MM.1S (cell line): ENCODE measurements at places on chromosomes 1 and 21.

GRCh38 chr1:157142201-157142600, 4.0 kb upstream of the ETV3 start:
- DNase-seq: no peak

GRCh38 chr1:54415533-54415932, 9.3 kb upstream of the SSBP3 start:
- DNase-seq: no peak

DNA sequence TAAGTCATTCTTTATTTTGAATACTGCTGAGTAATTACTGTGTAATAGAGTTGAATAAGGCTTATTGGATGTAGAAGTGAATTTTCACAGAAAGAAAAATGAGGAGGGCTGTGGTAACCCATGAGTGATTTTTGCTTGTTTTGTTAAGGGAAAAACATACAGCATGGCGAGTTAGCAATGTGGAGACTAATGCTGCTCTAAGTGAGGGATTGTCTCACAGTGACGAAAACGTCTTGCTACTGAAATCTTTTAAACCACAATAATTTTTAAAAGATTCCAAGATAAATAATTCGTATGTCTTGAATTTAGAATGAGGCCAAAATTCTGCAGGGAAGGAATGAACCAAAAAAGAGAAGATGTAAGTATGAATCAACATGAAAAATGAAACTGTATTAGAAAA, 16.2 kb upstream of the PLA2G4A start:
- DNase-seq: no peak

- no peak for DNase-seq
Measured at GRCh38 chr1:165454091-165454610, 9.2 kb upstream of the RXRG start.

- no peak for DNase-seq
Measured at GRCh38 chr1:63119575-63120155, 202.7 kb upstream of the FOXD3 start.

- no peak for DNase-seq
Measured at GRCh38 chr21:45873418-45873817, 108.2 kb upstream of the COL6A1 start.

DNA sequence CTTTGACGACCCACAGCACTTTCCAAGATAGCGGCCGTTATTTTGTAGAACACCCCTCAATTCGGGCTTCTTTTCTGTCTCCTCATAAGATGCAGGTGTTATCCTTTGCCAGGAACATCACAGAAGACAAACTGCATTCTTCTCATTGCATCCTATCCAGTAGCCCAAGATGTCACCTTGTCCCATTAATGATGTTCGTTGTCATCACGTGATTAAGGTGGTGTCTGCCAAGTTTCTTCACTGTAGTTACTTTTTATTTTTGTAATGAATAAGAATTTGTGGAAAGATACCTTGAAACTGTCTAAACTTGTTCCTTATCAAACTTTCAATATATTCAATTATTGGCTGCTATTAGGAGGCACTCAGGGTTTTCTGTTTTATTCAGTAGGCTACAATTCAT, 39.4 kb downstream of the GNG4 start:
- no peak for DNase-seq

DNA sequence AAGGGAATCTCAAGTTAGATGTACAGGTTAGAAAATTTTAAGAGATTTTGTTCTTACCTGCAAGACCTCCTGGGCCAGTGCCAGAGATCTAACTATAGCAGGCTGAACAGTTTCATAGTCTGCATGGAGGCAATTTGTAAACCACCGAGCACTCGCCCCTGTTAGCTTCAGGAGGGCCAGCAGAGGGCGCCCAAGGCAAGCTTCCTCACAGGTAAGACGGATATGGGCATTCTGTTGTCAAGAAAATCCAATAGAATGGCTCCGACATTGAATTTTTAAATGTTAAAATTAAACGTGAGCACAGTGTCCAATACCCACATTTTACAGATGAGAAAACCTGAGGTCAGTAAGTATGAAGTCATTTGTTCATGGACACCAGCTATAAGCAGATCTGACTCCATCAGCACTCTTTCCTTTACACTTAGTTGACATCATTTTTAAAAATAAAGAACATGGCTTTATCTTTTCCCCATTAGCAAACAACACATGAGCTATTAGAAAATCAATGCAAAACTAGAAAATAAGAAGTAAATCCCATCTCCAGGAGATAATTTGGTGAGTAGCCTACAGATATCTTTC, 2.2 kb downstream of the REG4 start:
- DNase-seq: peak; percentile 57

GRCh38 chr1:177383715-177384114, 213.0 kb downstream of the BRINP2 start:
- DNase-seq: no peak

DNA sequence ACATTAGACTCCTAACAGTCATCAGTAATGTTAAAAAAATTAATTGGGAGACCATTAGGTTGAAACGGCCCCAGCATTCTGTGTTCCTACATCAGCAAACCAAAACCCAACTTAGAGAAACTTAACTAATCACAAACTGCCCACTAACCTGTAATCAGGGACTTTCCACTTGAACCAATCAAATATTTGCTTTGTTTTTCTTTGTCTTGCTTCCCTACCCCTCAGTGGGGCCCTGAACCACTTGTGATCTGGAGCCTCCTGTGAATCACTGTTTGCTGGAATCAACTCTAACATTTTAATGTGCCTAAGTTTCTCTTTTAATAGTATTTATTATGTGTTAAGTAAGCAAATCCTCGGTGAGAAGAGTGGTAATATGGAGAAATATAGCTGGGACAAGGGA, 64.0 kb downstream of the ABCA4 start:
- no peak for DNase-seq

DNA sequence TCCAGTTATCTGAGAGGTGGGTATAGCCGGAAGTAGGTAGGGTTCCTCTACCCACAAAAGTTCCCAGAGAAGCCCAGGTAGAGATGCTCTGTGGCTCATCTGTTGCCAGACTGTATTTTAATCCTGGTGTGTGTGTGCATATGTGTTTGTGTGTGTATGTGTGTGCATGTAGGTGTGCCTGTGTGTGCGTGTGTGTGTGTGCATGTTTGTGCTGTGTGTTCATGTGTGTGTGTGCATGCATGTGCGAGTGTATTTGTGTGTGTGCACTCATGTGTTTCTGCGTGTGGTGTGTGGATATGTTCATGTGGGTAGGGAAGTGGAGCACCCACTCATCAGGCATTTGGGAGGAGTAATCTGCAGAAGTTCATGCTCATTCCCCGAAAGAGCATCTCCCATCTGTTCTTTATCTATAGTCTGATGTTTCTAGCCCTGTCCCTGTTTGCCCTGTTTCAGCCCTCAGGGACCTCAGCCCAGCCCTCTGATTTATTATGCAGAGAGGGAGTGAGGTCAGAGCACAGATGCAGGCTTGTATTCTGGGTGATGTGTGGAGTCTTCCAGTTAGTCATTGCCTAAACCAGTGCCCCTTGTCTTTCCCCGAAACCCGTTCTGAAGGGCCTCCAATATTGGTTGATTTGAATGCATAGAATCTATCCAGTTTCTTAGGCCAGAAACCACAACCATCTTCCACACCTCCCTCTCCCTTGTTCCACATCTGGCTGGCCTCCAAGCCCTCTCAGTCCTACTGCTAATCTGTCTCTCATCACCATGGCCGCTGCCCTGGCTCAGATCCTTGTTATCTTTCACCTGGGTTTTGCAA, 69.1 kb downstream of the DISC1 start:
- no peak for DNase-seq

GRCh38 chr1:164433141-164433817, 125.7 kb upstream of the PBX1 start:
- DNase-seq: no peak

DNA sequence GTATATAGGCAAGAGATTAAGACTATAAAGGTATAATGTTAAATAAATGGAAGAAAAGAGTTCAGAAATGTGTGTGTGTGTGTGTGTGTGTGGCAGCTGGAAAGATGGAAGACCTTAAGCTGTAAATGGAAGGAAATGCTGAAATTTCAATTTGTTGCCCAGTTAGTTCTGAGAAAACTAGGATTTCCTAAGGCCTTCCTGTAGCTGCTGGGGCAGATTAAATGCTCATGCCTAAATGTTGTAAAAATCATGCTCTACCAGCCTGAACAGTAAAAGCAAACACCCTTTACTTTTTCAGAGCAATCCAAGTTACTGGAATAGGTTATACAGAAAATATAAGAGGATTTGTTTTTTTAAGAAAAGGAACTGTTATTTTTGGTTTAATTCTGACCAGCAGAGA, 8.3 kb downstream of the ADCY10 start:
- no peak for DNase-seq

- no peak for DNase-seq
Measured at GRCh38 chr1:169141356-169141755, 34.9 kb downstream of the ATP1B1 start.

- no peak for DNase-seq
Measured at GRCh38 chr1:56302878-56303277, 276.5 kb downstream of the PLPP3 start.

GRCh38 chr21:45962531-45963231, 18.9 kb upstream of the COL6A1 start:
- DNase-seq: no peak

DNA sequence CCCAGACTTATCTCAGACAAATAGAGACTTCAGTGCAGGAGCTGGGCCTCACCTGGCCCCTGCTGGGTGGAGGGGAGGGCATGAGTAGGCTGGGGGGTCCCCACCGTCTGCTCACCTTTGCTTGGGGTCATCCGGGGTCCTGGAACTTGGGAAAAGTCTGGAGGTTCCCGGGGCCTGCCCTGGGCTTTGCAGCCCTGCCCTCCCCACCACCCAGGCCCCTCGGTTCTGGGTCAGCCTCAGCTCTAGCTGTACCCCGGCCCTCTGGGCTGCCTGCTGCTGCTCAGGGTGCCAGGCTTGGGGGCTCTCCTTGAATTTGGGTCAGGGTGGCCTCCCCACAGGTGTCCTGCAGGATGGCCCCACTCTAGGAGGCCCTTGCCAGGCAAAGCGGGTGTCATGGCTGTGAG, 2.4 kb upstream of the TMEM52 start:
- no peak for DNase-seq
